ENCODE measurements at places on chromosomes 1 and 21. TPM values are rescaled to one million over a fixed set of nuclear protein-coding genes. Genes with fewer than 3 reads are reported as not detected.
A peak's percentile ranks its signal among the peaks of the same experiment; 100 is the strongest.

GRCh38 chr1:194445244-194445643, 1258.8 kb upstream of the B3GALT2 start:
- no peaks in the 10 kb centered on the region for H3K36me3 ChIP-seq
- no peak overlapping the region for H3K4me3 ChIP-seq
- DNase-seq, result no peak
- peaks cover 27% of the 10 kb centered on the region for H3K4me1 ChIP-seq

ATP1A2 gene
- 0.09 TPM for total RNA-seq

MAP3K6 gene
- total RNA-seq, result 27.8 TPM

GNG4 gene
- total RNA-seq, result 2.0 TPM

GRCh38 chr21:44892536-44893277, 19.2 kb upstream of the PTTG1IP start:
- no peak overlapping the region for H3K27ac ChIP-seq
- H3K4me1 ChIP-seq, result no peaks in the 10 kb centered on the region
- DNase-seq, result no peak
- no peak overlapping the region for H3K4me3 ChIP-seq
- H3K36me3 ChIP-seq, result no peaks in the 10 kb centered on the region

DNA sequence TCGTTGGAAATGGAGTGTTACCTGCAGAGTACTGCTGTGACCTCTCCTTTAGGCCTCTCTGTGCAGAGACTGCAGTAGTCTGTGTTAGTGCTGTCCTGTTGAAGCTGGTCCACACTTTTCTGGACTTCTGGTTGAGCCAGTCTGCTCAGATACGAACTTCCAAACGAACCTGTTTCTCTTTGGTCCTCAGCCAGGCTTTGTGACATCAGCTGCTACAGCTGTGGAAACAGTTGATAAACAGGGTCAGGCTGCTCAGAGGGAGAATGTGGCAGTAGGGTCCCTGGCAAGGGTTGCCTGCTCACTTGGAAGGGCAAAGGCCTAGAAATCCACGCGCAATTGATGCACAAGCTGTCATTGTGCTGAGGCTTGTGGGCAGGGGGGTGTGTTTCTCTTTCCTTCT, 98.8 kb downstream of the NOS1AP start:
- H3K36me3 ChIP-seq, result no peaks in the 10 kb centered on the region
- no peaks in the 10 kb centered on the region for H3K4me1 ChIP-seq

- H3K4me1 ChIP-seq, result peaks cover 16% of the 10 kb centered on the region
- H3K27ac ChIP-seq, result no peak overlapping the region
- no peaks in the 10 kb centered on the region for H3K27me3 ChIP-seq
Observed at GRCh38 chr1:227709451-227709850, 25.7 kb downstream of the JMJD4 start.

IFI44L gene
- total RNA-seq, result 0.32 TPM

IGFN1 gene
- total RNA-seq, result not detected

DNA sequence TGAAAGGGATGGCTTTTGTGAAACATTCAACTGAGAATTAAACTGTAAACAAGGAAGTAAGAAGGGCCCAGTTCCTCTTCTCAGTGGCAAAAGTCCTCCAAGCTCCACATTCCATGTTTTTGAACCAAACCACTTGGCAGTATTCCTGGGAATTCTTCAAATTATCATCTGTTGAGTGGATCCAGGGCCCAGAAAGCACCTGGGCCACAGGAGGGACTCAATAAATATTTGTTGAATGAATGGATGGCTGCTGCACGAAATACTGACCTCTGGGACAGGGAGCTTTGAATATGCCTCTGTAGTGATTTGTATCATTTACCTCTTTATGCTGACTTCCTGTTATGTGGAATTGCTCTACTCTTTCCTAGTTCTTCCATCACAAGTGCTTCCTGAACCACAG, 4.7 kb downstream of the SLC35F3 start:
- no peak overlapping the region for H3K4me3 ChIP-seq
- peaks cover 10% of the 10 kb centered on the region for H3K36me3 ChIP-seq
- no peak for DNase-seq

DNA sequence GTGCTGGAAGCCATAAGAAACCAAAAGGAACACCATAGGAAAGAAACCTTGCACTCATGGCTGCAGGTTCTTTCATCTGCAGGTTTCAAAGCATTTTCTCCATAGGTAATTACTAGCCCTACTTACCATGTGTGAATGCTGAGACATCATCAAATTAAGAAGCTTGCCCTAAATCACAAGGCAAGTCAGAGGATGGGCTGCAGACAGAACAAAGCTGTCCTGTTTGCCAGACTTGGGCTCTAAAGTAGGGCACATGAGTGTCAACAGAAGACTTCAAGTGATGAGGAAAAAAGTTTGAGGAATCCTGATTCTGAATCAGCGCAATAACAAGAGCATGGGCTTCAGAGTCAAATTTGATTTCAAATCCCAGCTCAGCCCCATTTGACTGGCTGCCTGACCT, 5.8 kb upstream of the EPS15 start:
- no peak overlapping the region for H3K27ac ChIP-seq
- DNase-seq, result no peak
- H3K36me3 ChIP-seq, result no peaks in the 10 kb centered on the region
- no peak overlapping the region for H3K4me3 ChIP-seq
- peaks cover 15% of the 10 kb centered on the region for H3K4me1 ChIP-seq
- H3K27me3 ChIP-seq, result no peaks in the 10 kb centered on the region

SDF4 gene
- total RNA-seq, result 193 TPM

DNA sequence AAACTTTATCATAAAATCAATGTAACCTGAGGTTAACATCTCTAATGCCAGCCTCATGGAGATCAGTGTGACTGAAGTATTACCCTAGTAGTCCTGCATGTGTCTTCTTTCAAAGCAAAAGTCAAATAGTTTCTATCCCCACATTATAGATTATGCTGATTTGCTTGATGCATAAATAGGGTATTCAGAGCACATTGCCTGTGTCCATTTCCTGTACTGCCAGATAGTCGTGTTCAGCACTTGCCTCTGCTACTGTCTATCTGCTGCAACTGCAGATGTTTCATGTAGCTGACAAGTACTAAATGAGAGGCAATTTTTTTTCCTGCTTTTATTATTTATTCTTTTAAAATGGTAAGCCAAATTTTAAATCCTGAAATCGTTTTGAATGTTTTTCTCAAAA, 348.7 kb downstream of the CHRM3 start:
- H3K4me1 ChIP-seq, result peaks cover 8% of the 10 kb centered on the region
- DNase-seq, result no peak
- H3K36me3 ChIP-seq, result no peaks in the 10 kb centered on the region
- H3K27me3 ChIP-seq, result no peaks in the 10 kb centered on the region

GRCh38 chr1:68958958-68959357, 462.1 kb upstream of the DEPDC1 start:
- H3K27ac ChIP-seq, result no peak overlapping the region
- H3K4me1 ChIP-seq, result no peaks in the 10 kb centered on the region
- DNase-seq, result no peak
- no peak overlapping the region for H3K4me3 ChIP-seq

- H3K27ac ChIP-seq, result no peak overlapping the region
- H3K4me3 ChIP-seq, result no peak overlapping the region
- peaks cover 6% of the 10 kb centered on the region for H3K27me3 ChIP-seq
- DNase-seq, result no peak
- H3K4me1 ChIP-seq, result no peaks in the 10 kb centered on the region
Observed at GRCh38 chr21:41333752-41334151, 17.2 kb downstream of the FAM3B start.

- H3K27ac ChIP-seq, result no peak overlapping the region
- no peaks in the 10 kb centered on the region for H3K27me3 ChIP-seq
- H3K4me3 ChIP-seq, result no peak overlapping the region
- H3K4me1 ChIP-seq, result peaks cover 19% of the 10 kb centered on the region
Observed at GRCh38 chr1:25885602-25886001, 10.1 kb upstream of the PAQR7 start.

GRCh38 chr1:229835226-229835625, 209.2 kb downstream of the URB2 start:
- H3K4me3 ChIP-seq, result no peak overlapping the region
- no peaks in the 10 kb centered on the region for H3K36me3 ChIP-seq
- peaks cover 6% of the 10 kb centered on the region for H3K27me3 ChIP-seq

AGT gene
- total RNA-seq, result not detected

DNA sequence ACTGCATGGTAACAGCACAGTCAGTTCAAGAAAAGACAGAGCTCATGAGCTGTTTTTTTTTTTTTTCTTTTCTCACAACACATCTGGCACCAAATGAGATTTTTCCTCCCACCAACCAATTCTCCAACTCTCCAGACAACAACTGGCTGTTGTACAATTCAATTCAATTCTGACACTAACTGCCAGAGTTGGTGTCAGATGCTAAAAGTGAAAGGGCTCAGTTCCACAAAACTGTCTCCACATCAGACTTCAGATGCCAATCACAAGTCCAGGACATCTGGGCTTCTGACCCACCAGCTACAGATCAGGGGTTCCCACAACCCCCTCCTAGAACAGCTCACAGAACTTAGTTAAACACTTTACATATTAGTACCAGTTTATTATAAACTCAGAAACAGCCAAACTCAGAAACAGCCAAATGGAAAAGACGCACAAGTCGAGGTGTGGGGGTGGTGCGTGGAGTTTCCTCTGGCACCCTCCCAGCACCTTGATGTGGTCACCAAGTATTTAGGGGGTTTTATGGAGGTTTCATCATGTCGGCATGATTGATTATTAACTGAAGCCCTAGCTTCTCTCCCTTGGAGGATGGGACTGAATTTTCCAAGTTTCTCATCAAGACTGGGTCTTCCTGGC, 39.2 kb upstream of the LRRC8D start:
- no peak overlapping the region for H3K27ac ChIP-seq
- H3K27me3 ChIP-seq, result peaks cover 27% of the 10 kb centered on the region
- H3K36me3 ChIP-seq, result no peaks in the 10 kb centered on the region
- no peak for DNase-seq
- peaks cover 6% of the 10 kb centered on the region for H3K4me1 ChIP-seq

- peaks cover 2% of the 10 kb centered on the region for H3K27me3 ChIP-seq
- H3K27ac ChIP-seq, result no peak overlapping the region
- no peaks in the 10 kb centered on the region for H3K36me3 ChIP-seq
- no peak for DNase-seq
Observed at GRCh38 chr1:96329121-96329520, 392.5 kb upstream of the PTBP2 start.

DNA sequence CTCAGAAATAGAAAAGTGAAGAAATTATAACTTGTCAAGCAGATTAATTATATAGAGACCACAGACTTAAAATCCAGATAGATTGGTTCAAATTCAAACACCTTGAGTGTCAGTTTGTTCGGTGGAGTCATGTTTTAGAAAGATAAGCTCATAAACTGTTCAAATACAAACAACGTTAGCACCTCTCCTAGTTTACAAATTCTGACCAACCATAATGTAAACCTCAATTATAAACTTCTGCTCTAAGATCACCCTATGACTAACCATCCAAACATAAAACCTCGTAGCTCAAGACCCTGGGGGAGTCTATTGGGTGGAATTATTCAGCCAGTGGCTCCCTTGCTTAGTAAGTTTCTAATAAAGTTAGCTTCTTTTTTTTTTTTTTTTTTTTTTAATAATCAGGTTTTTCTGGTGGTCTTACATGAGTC, 12.4 kb downstream of the CBR1 start:
- H3K4me1 ChIP-seq, result peaks cover 8% of the 10 kb centered on the region
- H3K36me3 ChIP-seq, result no peaks in the 10 kb centered on the region
- no peak overlapping the region for H3K4me3 ChIP-seq

LRRC39 gene
- total RNA-seq, result not detected

GRCh38 chr1:167516404-167517388, 1.6 kb downstream of the CD247 start:
- H3K27ac ChIP-seq, result no peak overlapping the region
- no peak for DNase-seq
- H3K36me3 ChIP-seq, result no peaks in the 10 kb centered on the region
- H3K4me3 ChIP-seq, result peak overlapping the region; percentile 50

SPRR2G gene
- not detected for total RNA-seq

- no peaks in the 10 kb centered on the region for H3K4me1 ChIP-seq
- no peaks in the 10 kb centered on the region for H3K36me3 ChIP-seq
- H3K27ac ChIP-seq, result no peak overlapping the region
Observed at GRCh38 chr1:160608941-160609340, 29.6 kb upstream of the CD84 start.

- DNase-seq, result peak; percentile 73
- 0 out of 2 replicates have a peak, but pooled peaks cover under 1% of the 10 kb centered on the region for H3K36me3 ChIP-seq
- H3K4me3 ChIP-seq, result peak overlapping the region; percentile 31
- peaks cover 94% of the 10 kb centered on the region for H3K4me1 ChIP-seq
Observed at GRCh38 chr1:206705191-206705590, 20.5 kb downstream of the MAPKAPK2 start.

DNA sequence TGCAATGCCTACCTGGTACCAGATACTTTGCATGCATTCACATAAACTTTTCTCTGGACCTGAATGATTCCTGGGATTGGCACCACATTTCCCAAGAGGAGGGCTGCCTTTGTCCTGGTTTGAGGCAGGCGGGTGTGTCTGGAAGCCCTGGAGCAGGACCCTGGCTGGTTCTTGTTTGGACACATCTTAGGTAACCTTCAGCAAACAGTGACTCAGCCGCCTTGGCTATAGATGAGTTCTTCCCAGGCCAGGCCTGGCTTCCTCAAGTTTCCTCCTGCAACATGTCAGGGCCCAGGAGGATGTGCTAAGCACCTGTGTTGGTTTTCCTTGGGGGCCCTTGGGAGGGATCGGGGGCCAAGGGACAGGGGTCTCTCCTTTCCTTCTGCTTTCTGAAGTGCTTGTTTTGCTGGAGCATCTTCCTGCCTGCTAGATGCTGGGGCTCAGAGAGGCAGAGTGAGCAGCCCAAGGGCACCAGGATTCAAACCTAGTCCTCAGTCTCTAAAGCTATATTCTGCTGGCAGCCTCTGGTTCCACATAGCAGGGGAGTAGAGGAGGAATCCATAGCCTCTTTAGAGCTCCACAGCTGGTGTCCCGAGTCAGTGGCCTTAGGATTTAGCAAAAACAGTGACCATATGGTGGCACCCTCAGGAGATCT, 38.2 kb downstream of the PAX7 start:
- DNase-seq, result no peak
- H3K4me1 ChIP-seq, result no peaks in the 10 kb centered on the region
- H3K27me3 ChIP-seq, result peaks cover 32% of the 10 kb centered on the region
- H3K36me3 ChIP-seq, result no peaks in the 10 kb centered on the region
- no peak overlapping the region for H3K4me3 ChIP-seq

DNA sequence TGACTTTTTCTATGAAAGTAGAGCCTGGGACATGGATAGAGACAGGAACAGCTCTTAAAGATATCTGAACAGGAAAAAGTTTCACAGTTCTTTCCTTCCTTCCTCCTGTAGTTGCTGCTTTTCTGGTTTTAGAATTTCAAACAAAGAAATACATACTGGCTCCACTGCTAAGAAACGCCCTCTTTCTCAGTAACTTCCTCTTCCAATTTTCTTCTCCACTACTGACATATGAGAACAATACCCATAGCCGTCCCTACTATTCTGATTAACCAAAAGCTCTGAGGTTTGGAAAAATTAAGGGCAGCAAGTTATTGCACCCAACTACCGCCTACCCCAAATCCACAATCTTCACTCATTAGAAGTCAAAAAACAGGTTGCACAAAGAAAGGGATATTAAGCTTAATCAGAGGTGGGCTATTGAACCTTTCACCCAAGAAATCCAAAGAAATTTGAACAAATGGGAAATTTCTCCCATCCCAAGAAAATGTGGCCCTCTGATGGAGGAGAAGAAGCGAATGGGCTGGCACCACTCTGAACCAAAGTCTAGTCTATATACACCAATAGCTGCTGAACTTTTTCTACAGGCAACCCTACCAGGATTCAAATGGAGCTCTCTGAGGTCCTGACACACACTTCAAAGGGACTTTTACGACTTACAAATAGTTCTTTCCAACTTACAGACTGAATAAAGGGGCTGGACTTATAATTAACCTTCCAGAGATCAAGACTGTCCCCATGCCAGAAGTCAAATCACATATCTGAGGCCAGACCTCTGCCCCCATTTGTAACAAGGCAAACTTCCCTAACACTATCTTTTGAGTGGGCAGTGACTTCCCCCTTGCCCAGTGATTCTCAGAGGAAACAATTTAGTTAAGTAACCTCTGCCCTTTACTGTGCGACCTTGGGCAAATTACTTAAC, 1.7 kb downstream of the WASF2 start:
- peaks cover 23% of the 10 kb centered on the region for H3K4me1 ChIP-seq
- DNase-seq, result peak; percentile 41
- H3K36me3 ChIP-seq, result peaks cover 6% of the 10 kb centered on the region
- peak overlapping the region; percentile 99 for H3K4me3 ChIP-seq

All from HFFc6 (cell line).